ENCODE measurements at places on chromosomes 12 and 14. TPM values are rescaled to one million over a fixed set of nuclear protein-coding genes. Genes with fewer than 3 reads are reported as not detected.

DNA sequence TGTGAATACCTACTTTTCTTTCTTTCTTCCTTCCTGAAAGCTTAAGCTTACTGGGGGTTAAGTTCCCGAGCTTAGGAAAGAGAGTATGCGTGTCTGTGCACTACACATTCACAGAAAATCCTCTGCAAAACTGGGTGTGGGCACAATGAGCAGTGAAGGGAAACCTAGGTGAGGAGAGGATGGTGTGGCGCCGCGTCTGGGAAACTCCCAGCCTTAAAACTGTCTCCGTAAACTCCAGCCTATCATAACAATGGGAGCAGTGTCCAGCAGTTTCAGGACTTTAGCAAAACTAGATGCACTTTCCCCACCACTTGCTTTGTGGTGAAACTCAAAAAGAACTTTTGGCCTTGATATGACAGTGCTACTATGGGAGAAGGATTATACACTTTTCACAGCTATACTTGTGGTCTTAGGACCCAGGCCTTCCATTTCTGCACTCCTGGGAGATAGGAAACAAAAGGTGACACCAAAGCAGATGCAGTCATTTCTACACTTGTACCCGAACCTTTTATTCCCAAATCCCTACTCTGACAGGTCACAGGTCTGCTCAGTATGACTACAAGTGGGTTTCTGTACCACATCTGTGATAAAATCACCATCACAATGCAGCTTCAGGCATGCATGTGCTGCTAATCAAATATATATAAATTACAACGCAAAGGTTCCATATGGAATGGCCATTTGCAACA, 10.4 kb downstream of the AKAP5 start:
- no peak for DNase-seq

KRT85 gene
- total RNA-seq = not detected

ERBB3 gene
- total RNA-seq = 0.80 TPM

RHOJ gene
- not detected for total RNA-seq

All from T-helper 17 cell (primary cell).